B cell (primary cell): ENCODE measurements at places on chromosomes 6 and 20. TPM values are rescaled to one million over a fixed set of nuclear protein-coding genes. Genes with fewer than 3 reads are reported as not detected.
A peak's percentile ranks its signal among the peaks of the same experiment; 100 is the strongest.

- DNase-seq: no peak
Measured at GRCh38 chr6:83258517-83258916, 65.4 kb downstream of the RWDD2A start.

The CLVS2 gene
- total RNA-seq: not detected in 2 replicates

- peak; percentile 32 for DNase-seq
Measured at GRCh38 chr20:57657535-57658446, 37.6 kb upstream of the ZBP1 start.

The OR2B6 gene
- total RNA-seq: not detected in 2 replicates
